Mononuclear cell (primary cell): ENCODE measurements at places on chromosomes 1 and 21. TPM values are rescaled to one million over a fixed set of nuclear protein-coding genes. Genes with fewer than 3 reads are reported as not detected.

The F5 gene
- total RNA-seq, result 13.9 TPM

The GPR52 gene
- 4.5 TPM for total RNA-seq

The EFNA4 gene
- 2.4 TPM for total RNA-seq

The STIL gene
- total RNA-seq, result 4.9 TPM

The PADI1 gene
- not detected for total RNA-seq

The NBPF10 gene
- 3.3 TPM for total RNA-seq

The FCRL5 gene
- total RNA-seq, result 6.6 TPM

The TNNI3K gene
- 0.94 TPM for total RNA-seq

The FCER1G gene
- 190 TPM for total RNA-seq

The GPA33 gene
- 2.6 TPM for total RNA-seq

The PLEKHO1 gene
- 80.9 TPM for total RNA-seq

The GART gene
- total RNA-seq, result 25.5 TPM
